Adrenal gland (tissue), 19 donors: ENCODE measurements at places on chromosomes 12 and 14. TPM values are rescaled to one million over a fixed set of nuclear protein-coding genes. Genes with fewer than 3 reads are reported as not detected.

GRCh38 chr12:86172913-86173443 lies 83.2 kb downstream of the MGAT4C start:
- H3K4me3 ChIP-seq, result no peak overlapping the region
- no peak overlapping the region for H3K27ac ChIP-seq
- no peak for DNase-seq
- H3K4me1 ChIP-seq, result no peaks in the 10 kb centered on the region
- H3K27me3 ChIP-seq, result no peaks in the 10 kb centered on the region

FGFR1OP2 gene
- polyA plus RNA-seq, result 73.7 TPM

KCNC2 gene
- polyA plus RNA-seq, result not detected

DNA sequence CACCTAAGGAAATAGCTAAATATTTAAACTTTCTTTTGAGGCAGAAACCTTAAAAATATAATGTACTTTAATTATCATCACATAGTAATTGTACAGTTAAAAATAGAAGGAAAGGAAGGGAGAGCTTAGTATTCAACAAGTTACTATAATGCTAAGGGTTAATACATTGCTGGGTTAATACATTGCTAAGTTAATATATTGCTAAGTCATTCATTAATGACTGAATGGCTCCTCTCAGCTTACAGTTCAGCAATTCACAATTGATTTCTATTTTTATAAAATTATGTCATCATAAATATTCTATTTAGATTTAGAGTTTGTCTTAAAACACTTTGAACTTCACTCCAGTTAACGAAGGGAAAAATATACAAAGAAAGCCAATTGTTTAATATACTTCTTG lies 207.9 kb downstream of the BMP4 start:
- no peaks in the 10 kb centered on the region for H3K27me3 ChIP-seq
- no peak overlapping the region for H3K27ac ChIP-seq
- no peak overlapping the region for H3K4me3 ChIP-seq
- DNase-seq, result no peak
- no peaks in the 10 kb centered on the region for H3K4me1 ChIP-seq
- no peaks in the 10 kb centered on the region for H3K36me3 ChIP-seq

- peak within 1 kb of the TSS; percentile 49 for H3K27ac ChIP-seq
- no peaks in the 10 kb centered on the region for H3K36me3 ChIP-seq
- no peaks in the 10 kb centered on the region for H3K27me3 ChIP-seq
- no peak within 1 kb of the TSS for H3K4me3 ChIP-seq
These were observed at the start of gene RNASE7 for GRCh38 chr14:21041676-21042433. RNASE7 (plus strand) TSS chr14:21042362; CDS start chr14:21042993, 631 bp downstream.

DNA sequence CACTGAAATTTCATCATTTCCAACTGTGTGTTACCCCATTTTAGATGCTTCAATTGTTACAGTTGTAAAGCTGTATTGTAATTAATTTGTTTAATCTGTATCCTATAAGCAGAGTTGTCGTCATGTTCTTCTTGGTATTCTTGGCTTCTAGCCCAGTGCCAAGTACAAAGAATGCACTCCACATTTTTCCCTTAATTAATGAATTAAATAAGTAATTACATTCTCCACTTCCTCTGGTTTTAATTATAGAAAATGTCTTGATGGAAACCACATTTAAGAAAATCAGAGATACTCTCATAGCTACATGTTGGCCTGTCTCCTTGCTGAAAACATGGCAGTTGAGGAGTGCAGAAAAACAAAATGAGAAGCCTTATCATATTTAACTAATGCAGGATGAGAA lies 746 bp downstream of the DNAI7 start:
- H3K4me3 ChIP-seq, result peak overlapping the region; percentile 36
- no peaks in the 10 kb centered on the region for H3K27me3 ChIP-seq
- no peak overlapping the region for H3K27ac ChIP-seq
- H3K4me1 ChIP-seq, result peaks cover 32% of the 10 kb centered on the region
- no peak for DNase-seq

DNA sequence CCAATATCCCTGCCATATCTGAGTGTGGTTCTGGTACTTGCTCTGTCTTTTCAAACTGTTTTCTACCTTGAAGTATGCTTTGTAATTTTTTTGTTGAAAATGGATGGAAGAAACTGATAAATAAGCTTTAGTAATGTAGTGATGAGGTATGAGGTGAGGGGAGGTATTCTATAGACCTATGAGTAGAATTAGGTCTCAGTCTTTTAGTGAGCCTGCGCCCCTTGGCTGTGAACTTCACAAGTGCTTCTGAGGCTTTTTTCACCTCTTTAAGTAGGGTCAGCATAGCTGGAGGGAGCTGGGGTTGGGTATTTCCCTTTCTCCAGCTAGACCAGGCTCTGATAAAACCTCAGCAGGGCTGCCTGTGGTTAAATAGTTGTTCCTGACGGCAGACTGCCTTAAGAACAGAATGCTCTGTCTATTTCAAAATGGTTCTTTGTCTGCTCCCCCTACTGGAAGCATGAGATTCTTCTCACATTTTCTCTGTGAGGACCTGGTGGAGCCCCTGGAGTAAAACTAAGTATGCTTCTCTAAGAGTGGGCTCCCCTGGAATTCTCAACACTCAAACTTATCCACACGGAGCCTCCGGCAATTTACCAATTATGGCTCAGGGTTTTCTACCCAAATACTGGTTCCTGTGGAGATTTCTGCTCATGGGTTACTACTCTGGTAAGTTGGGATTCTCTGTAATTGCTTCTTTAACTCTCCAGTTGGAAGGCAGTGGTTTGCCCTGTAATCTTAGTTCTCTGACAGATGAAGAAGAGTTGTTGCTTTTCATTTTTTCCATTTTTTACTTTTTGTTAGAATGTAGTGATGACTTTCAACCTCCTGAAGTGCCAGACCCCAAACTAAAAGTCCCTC lies 13.1 kb downstream of the KRT5 start:
- no peak overlapping the region for H3K27ac ChIP-seq
- DNase-seq, result no peak
- H3K36me3 ChIP-seq, result no peaks in the 10 kb centered on the region
- no peak overlapping the region for H3K4me3 ChIP-seq

DNA sequence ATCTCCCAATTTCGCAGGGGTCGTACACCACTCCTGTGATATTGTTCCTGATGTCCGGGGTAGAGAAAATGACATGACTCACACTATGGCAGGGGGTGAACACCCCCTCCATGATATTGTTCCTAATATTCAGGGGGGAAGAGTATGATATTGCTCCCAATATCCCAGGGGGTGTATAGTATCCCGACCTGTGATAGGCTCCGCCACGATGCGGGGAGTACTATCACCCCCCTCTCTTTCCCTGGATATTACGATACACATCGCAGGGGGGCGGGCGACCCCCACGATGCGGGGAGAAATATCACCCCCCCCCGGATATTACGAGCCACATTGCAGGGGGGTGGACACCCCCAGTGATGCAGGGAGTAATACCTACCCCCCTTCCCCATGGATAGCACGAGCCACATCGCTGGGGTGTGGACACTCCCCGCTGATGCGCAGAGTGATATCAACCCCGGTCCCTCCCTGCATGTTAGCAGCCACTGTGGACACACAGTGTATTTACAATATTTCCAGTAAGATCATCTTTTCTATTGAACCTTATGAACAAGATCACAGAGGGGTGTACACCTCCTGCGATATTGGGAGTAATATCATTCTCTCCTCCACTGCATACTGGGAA lies 17.7 kb downstream of the SMIM41 start:
- H3K36me3 ChIP-seq, result no peaks in the 10 kb centered on the region
- no peak overlapping the region for H3K4me3 ChIP-seq
- no peaks in the 10 kb centered on the region for H3K4me1 ChIP-seq
- H3K27me3 ChIP-seq, result peaks cover 4% of the 10 kb centered on the region
- no peak for DNase-seq
